Lung microvascular endothelial cell (primary cell): ENCODE measurements at places on chromosomes 11 and 22. TPM values are rescaled to one million over a fixed set of nuclear protein-coding genes. Genes with fewer than 3 reads are reported as not detected.
A peak's percentile ranks its signal among the peaks of the same experiment; 100 is the strongest.

DNA sequence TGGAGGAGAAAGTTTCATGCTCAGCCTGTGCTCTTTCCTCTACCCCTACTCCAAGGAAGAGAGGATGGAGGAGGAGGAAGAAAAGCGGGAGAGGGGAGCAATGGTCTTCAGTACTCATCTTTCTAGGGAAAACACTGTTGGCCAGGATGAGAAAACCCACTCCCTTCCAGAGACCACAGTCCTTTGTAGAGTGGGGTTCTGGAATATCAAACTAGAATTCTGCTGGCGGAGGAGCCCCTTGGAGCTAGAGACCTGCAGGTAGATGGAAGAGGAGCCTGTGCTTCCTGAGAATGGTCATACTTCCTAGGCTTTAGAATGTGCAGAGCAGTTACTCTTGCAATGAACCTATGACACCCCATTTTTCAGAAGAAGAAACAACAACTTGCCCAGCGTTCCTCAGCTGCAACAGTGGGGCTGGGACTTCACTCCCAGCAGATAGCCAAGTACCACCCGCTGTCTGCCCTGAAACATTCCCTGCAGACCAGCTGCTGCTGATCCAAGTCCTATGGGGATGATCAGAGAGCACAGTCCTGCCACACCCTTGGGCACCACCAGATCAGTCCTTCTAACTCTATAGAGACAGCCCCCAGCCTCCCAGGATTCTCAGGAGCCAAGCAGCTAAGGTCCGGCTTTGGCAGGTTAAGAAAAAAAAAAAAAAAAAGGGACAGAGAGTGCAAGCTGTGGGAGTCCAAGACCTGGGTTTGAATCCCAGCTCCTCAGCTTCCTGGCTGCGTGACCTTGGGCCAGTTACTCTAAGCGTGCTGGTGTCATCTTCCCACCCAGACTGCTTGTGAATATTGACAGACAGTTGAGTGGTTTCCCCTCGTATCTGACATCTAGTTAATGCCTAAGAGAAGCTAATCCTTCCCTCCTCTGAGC is 664 bp downstream of the PTGDR2 start:
- DNase-seq: no peak

DNA sequence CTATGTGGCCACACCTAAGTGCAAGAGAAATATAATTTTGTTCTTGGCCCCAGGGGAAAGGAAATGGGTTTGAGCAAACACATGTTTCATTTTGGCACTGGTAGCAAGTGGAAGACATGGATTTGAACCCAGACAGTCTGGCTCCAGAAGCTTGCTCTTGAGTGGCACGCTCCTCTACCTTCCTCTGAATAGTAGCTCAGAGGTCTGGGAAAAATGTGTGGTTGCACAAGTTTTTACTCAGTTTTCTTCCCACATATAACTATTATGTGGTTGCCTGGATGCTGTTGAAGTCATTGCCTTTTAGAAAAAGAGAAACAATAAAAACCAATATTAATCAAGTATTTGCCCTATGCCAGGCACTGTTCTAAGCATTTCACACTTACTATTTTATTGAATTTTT is 16.3 kb downstream of the PARVA start:
- no peak for DNase-seq

DNA sequence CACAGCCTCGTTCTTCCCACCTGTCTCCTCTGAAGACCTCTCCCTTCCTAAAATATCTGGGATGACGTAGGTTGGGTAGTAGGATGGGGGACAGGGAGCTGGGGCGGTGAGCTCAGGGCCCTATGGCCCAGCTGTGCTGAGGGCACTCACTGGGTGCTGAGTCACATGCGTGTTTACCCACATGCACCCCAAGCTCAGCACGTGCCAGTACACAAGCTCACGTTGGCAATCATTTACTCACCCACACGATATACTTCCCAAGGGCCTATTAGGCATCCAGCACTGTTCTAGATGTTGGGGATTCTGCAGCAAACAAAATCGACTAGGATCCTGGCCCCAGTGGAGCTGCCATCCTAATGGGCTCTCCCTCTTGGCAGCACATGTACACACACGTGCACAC is 28.7 kb downstream of the ARAP1 start:
- DNase-seq: no peak

- DNase-seq: no peak
These were observed 2.5 kb downstream of the THYN1 start for GRCh38 chr11:134250675-134251074.

DNA sequence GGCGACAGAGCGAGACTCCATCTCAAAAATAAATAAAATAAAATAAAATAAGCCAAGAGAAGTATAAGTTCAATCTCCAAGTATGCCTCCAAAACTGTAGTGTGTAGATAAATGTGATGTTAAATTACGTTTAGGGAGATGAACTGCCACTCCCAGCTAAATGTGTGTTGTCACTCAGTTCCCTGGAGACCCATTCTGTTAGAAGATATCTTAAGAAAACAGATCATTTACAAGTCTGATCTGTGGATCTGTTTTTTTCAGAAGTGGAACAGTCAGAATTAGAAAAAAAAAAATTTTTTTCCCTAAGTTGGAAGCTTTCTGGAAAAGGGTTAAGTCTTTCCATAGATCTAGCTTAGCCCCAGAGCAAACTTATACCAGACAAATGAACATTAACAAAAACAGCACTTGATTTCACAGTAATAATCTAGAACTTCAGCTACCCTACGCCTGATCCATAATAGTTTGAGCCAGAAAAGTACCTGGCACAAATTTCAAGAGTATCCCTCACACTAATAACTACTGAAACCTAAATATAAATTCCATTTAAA is 18.2 kb downstream of the CELF1 start:
- no peak for DNase-seq

DNA sequence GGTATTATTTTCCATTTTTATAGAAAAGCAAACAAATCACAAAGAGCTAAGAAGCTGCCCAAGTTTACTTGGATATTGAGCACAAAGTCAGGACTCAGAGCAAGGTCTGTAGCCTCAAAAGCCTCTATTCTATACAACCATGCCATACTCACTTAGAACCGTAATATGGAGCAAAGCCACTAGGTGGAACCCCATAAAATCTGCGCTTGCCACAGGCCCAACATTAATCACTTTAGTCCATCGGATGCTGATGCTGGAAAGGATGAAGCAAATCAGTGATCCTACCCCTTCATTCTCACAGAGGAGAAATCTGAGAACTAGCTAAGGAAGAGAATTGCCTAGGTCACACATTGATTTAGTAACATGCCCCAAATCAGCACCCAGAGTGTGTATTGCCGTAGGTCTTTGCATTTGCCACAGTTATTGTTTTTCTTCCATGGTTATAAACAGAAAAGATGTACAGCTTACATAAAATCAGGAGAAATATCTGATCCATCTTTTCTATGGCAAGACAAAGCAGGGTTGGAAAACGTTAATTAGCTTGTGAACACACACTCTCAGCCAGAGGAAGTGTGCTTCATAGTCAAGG is 56.7 kb upstream of the RAB38 start:
- peak; percentile 66 for DNase-seq

DNA sequence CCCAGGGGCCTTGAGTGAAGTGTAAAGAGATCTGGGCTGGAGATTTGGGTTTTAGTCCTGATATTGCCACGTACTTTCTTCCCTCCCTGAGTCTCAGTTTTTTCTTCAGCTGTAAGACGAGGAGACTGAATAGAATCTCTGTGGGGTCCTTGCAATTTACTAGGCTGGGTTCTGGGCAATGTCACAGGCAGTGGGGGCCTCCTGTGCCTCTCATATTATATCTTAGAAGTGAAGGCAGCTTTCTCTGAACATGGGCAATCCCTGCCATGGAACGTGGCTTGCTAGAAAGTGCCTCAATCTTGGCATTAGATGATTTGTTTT is 62.0 kb upstream of the PTPRJ start:
- no peak for DNase-seq

DNA sequence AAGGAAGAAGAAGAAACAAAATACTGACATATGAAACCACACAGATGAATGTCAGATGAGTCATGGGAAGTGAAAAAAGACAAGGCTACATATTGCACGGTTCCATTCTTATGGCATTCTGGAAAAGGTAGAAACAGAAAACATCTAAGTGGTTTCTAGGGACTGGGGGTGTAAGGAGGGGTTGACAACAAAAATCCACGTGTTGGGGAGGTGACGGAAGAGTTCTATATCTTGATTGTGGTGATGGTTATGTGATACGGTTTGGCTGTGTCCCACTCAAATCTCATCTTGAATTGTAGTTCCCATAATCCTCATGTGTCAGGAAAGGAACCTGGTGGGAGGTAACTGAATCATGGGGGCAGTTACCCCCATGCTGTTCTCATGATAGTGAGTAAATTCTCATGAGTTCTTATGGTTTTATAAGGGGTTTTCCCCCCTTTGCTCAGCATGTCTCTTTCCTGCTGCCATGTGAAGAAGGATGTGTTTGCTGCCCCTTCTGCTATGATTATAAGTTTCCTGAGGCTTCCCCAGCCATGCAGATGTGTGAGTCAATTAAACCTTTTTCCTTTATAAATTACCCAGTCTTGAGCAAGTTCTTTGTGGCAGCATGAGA is 6.4 kb upstream of the ARFGAP3 start:
- peak; percentile 65 for DNase-seq

- DNase-seq: peak; percentile 41
These were observed 38.0 kb downstream of the BCR start for GRCh38 chr22:23218053-23218866.

The CEP164 gene
- total RNA-seq: 11.9 and 13.3 TPM in 2 replicates

DNA sequence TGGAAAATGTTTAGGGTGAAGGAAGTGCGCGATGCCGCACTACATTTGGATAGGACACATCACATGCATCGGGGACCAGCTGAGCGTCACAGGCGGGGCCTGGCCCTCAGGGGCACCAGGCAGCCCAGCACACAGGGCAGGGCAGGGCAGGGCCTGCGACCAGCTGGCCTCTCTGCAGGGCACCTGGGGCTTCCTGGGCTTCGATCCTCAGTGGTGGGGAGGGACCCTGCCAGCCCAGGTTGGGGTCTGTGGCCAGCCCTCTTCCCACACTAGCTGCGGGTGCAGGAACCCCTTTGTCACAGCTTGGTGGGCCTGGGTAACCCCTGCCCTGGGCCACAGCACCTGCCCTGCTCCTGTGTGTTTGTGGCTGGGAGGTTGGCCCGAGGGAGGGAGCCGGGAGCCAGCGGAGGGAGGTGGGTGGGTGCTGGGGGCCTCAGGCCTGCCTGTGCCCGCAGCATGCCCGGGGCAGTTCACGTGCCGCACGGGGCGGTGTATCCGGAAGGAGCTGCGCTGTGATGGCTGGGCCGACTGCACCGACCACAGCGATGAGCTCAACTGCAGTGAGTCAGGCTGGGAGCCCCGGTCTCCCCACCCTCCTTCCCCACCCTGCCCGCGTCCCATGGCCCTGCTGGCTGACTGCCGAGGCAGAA is 37.9 kb downstream of the ST14 start:
- no peak for DNase-seq

DNA sequence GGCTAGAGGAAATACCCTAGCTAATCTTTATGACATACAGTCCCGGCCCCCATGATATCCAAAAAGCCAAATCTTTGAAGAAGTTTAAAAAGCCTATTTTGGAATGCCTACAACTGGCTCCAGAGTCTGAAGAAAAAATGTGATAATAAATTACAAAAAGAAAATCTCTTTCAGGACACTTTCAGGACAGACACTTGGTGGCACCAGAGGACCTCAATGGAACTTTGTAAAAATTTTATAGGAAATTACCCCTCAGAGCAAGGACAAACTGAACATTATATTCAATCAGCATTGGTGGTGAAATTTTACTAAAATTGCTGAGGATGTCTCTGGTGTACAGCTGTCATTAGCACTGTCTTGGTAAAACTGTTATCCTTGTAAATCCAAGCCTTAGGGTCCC is 81.0 kb downstream of the CCDC73 start:
- DNase-seq: peak; percentile 7

The PARVG gene
- total RNA-seq: 0.22 TPM in 1 of 2 replicates, not detected in the other

DNA sequence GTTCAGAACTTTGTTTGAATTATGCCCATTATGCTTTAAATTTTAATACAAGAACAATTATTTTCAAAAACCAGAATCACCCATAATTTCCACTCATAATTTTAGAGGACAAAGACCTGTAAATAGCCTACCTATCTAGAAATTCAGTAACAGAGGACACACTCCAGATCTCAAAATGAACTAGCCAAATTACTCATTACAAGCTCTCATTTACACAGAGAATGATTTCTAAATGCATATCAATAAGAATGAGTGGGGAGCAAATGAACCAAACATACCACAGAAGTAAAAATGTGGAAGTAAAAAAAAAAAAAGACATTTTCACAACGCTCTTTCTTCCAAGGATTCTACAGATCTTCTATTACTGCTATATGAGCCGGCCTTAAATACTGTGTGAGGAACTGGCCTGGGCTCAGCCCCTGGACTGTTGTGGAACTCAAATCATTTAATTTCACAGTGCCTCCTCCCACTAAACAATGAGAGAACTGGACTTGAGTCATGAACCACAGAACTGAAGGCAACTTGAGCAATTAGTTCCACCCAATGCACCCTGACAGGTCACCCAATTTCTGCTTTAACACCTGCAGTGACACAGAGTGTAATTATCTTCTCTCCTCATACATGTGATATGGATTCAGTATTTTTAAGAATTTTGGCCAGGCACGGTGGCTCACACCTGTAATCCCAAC is 8.0 kb downstream of the MRTFA start:
- no peak for DNase-seq

The OPCML gene
- not detected in 2 replicates for total RNA-seq

GRCh38 chr22:26302726-26303125 is 126.3 kb upstream of the ASPHD2 start:
- DNase-seq: no peak

DNA sequence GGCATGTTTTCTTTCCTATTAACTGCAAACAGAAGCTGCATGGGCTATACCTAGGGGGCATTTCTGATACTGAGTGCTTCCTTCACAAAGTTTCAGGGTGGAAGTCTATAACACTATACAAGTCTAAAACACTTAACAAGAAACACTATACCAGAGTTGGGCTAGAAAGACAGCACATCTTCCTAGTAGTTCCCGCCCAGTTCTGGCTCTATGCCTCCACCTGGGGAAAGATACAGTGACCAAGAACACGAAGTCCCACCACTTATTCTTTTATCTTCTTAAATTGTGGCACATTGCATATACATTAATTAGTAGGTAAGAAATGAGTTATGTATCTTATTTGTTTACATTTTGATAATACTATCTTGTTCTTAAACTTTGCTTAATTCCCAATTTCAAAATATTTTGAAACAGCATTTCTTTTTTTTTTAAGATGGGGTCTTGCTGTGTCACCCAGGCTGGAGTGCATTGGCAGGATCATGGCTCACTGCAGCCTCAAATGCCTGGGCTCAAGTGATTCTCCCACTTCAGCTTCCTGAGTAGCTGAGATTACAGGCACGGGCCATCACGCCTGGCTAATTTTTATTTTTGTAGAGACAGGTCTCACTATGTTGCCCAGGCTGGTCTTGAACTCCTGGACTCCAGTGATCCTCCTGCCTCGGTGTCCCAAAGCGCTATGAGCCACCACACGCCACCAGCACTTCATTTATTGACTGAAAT is 18.2 kb upstream of the NDUFC2 start:
- DNase-seq: no peak
